CD4-positive, alpha-beta memory T cell (primary cell): ENCODE measurements at places on chromosomes 2 and 18. TPM values are rescaled to one million over a fixed set of nuclear protein-coding genes. Genes with fewer than 3 reads are reported as not detected.

SERPINB4 gene
- not detected for total RNA-seq

DUSP2 gene
- total RNA-seq: 34.6 TPM

DNA sequence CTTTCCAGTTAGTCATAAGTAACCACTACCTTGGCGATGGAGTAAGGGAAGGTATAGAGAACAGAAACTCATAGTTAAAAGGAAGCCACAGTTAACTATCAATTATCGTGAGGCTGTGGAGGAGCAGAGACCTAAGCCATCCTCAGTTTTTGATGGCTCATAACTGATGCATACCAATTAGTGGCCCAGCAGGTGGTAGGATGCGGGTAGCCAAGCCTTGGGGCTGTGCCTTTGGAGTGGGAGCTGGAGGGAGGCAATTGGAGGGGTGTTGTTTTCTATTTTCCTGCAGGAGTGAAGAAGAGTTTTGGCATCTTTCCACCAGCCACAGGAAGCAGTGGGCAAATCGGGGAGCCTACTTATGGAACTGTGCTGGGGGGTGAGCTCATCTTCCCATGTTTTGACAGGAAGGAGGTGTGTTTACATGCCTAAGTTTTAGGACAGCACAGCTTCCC is 194.8 kb downstream of the TPGS2 start:
- no peaks in the 10 kb centered on the region for H3K4me1 ChIP-seq
- no peak overlapping the region for H3K4me3 ChIP-seq
- DNase-seq: no peak
- H3K27me3 ChIP-seq: no peaks in the 10 kb centered on the region

DNA sequence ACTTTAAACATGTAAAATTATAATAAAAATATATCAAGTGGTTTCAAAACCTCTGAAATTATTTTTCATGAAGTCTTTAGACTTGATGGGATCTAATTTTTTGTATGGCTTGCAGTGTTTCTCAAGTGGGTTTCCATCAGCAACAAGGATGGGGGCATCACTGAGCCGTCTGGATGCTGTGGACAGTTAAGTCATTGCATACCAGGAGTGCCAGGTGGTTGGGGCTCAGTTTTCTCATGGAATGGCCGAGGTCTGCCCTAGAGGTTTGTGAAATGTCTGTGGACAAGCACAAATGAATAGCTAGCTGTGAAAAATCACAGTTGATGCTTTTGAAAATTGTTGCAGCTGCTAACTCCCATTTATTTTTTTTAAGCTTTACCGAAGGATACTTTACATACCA is 1.7 kb downstream of the PRELID3A start:
- no peak overlapping the region for H3K4me3 ChIP-seq
- no peak for DNase-seq
- H3K27me3 ChIP-seq: no peaks in the 10 kb centered on the region
- H3K4me1 ChIP-seq: peaks cover 18% of the 10 kb centered on the region
- no peak overlapping the region for H3K27ac ChIP-seq

DNA sequence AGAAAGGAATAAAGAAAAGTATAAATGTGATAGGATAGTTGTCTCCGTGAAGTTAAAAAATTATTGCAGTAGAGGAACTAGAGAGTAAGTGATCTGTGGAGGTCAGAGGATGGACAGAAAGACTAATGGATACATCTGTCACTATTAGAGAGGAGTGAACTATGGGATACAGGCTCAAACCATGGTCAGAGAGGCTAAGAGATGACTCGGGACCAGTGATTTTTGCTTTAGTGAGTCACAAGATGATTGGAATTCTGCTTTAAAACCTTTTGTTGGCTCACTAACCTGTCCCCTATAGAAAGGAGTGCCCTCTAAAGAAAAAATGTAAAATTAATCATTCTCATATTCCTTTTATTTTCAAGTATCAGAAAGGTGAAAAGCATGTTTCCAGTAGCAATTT is 30.3 kb downstream of the ALMS1 start:
- DNase-seq: no peak
- no peaks in the 10 kb centered on the region for H3K36me3 ChIP-seq
- H3K27me3 ChIP-seq: no peaks in the 10 kb centered on the region

DNA sequence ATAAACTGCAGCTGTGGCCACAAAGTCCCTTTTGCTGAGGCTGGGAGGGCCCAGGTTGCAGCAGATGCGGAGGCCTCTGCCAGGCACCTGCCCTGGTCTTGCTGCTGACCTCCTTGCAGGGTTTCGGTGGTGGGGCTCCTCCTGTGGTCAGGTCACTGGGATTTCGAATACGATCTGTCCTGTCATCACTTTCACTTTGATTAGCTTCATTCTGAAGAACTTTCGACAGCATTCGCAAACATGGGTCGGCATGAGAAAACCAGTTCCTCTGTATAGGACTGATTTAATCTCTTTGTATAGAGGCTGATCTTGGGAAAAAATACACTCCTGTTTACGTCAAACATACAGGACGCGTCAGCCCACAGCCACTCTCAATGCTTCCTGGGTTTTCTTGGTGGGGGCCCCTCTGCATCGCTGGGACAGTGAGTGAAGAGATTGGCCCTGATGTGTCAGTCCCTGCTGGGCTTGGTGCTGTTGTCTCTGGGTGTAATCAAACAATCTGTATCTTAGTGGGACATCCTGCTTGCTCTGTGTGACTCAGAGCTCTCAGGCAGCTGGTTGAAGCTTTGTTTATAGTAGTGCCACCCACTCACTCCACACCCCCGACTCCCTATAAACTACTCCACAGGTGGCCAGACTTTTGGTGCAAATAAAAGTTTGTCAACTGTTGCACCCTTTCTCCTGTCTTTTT is 209.4 kb upstream of the CXCR4 start:
- H3K27ac ChIP-seq: peak overlapping the region; percentile 69
- H3K4me3 ChIP-seq: peak overlapping the region; percentile 7
- peak; percentile 89 for DNase-seq
- peaks cover 62% of the 10 kb centered on the region for H3K4me1 ChIP-seq

GRCh38 chr2:73494031-73494430 is 108.4 kb downstream of the ALMS1 start:
- H3K4me1 ChIP-seq: no peaks in the 10 kb centered on the region
- H3K27ac ChIP-seq: no peak overlapping the region
- H3K27me3 ChIP-seq: no peaks in the 10 kb centered on the region
- DNase-seq: no peak

DNA sequence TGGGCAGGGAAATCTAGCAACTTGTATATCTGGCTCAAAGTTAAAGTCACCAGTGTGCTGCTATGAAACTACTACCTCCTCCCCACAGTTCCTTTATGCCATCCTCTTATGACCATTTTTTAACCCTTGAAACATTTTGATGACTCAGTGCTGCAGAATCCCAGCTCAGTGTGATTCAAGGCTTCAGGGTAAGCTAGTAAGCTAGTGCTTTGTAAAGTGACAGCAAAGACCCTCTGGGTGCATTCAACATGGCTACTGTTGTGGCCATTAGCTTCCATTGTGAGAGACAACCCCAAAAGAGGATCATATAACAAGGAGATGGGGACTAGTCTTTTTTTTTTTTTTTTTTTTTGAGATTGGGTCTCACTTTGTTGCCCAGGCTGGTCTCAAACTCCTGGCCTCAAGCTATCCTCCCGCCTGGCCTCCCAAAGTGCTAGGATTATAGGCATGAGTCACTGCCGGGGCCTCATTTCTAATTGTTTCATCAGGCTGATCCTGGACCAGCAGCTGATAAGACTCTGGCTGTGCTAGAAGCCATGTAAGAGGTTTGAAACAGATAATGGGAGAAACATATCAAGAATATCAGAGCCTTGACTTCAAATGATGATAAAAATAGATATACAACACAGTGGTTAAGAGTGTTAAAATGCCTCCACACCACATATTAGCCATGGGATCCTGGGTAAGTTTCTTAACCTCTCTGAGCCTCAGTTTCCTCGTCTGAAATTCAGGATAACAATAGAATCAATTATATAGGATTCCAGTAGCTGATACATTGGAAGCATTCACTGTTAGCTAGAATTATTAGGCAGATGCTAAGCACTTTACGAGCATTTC is 65.7 kb upstream of the RTN4 start:
- no peak overlapping the region for H3K4me3 ChIP-seq
- H3K27me3 ChIP-seq: no peaks in the 10 kb centered on the region
- no peaks in the 10 kb centered on the region for H3K36me3 ChIP-seq
- DNase-seq: no peak

- H3K36me3 ChIP-seq: no peaks in the 10 kb centered on the region
- no peak for DNase-seq
- H3K27me3 ChIP-seq: no peaks in the 10 kb centered on the region
These were observed 140.7 kb downstream of the ZNF516 start for GRCh38 chr18:76354348-76354747.

GRCh38 chr2:204849892-204850291 is 304.6 kb downstream of the PARD3B start:
- no peaks in the 10 kb centered on the region for H3K36me3 ChIP-seq
- no peaks in the 10 kb centered on the region for H3K27me3 ChIP-seq
- no peak overlapping the region for H3K27ac ChIP-seq
- no peak for DNase-seq
- H3K4me1 ChIP-seq: no peaks in the 10 kb centered on the region
